ENCODE measurements at places on chromosomes 12 and 14. TPM values are rescaled to one million over a fixed set of nuclear protein-coding genes. Genes with fewer than 3 reads are reported as not detected.

DNA sequence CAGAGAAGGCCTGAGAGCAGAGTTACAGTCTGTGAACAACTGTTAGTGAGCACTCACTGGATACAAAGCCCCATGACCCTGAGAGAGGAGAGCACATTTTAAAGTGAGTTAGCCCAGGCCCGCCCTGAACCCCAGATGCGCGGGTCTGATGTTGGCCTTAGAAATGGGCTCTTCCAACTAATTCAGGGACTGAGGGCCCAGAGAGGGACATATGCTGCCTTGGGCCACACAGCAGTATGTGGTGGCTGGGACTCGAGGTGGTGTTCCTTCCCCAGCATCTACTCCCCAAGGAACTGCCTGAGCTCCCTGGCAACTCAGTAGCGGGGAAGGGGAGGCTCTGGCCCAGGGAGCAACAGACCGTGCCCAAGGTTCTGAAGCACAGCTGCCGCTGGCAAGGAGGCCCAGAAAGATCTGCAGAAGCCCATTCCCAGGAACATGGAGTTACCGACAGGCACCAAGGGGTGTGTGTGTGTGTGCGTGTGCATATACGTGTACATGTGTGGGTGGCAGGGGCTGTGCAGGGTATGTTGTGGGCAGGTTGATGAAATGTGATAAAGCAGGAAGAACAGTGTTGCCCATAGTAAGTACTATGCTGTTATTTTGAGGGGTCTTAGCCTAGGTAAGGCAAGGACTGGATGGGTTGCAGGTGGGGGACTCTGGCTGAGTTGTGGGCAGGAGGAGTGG, 40.5 kb downstream of the KRT80 start:
- no peak for DNase-seq

OR11H7 gene
- not detected for total RNA-seq

DNA sequence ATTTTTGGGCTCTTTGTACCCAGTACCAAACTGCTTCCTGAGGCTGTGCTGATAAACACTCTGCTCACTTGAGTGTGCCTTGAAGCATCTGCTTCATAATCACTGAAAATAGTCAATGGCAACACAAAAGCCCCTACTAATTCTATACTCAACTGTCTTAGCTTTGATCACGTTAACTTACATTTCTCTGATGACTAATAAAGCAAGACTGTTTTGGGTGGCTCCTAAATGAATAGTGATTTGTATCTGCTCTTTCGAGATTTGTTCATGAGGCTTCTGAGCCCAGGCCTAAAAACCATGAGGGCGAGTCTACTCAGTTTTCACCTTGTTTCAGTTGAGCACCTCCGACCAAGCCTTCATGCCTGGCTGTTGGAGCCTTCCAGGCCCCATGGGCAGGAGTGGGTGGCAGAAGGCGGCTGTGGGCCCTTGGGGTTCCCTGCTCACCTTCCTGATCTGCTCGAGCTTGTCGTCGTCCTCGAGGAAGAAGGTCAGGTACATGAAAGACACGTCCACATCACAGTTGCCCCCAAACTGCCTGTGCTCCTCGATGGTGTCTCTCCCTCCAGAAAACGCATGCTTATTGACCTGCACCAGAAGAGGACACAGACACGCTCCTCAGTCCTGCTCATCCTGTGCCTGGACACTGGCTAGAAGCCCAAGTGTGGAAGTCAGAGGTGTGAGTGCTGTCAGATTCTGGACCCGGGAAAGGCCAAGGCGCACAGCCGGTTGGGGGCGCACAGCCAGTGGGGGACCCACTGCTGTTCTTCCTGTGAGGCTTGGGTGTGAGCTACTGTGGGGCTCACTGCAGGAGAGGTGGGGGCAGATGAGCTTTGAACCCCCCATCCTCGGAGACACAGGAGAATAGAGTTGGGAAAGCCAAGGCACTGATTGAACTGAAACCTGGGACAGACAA, 13.7 kb downstream of the SLC25A47 start:
- no peak for DNase-seq

B4GALNT1 gene
- total RNA-seq: not detected

DNA sequence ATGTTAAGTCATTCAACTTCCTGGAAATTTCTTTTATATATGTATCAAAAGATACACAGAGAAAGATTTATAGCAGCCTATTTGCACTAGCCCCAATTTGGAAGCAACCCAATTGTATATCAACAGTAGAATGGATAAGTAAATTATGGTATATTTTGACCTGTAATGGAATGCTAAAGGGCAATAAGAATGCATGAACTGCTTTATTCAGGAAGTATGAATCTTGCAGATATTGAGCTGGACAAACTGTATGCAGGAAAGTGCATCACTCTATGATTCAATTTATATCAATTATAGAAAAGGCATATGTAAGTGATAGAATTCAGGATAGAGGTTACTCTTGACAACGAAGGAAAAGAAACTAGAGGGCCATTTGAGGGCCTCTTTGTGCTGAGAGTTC, 913.1 kb upstream of the FBXO33 start:
- no peak for DNase-seq

GRCh38 chr12:130041983-130042812, 120.1 kb upstream of the FZD10 start:
- DNase-seq: no peak

DNA sequence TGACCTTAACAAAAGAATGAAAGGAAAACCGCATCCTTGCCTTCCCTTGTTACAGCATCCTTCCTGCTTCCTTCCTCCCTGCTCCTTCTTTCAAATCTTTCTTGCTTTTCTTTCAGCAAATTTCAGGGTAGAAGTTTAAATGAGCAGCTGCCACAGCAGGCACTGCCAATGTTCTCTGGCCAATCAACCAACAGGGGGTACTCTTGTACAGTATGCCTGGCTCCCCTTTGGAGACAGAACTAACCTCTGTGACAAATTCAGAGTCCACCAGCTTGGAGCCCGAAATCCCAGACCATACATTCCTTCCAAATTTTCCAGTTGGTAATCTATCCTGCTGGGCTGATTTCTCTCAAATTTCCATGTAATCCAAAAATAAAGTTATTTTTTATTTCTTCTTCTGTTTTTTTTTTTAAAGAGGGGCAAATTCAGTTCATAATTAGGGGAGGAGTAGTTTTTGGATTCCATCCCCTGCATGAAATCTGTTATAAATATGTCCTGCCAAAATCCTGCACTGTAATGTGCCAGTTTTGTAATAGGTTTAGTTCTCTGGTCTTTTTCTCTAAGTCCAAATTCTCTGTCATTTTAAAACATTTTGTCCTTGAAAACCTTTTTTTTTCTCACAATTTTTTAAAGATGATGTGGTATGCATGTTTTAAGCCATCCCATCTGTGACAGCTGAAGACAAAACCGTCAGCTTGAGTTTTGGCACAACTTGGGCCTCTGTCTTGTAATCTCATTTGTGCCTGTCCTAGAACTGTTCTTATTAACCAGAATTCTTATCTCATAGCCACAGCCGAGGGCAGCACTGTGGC, 610.0 kb upstream of the LMO3 start:
- no peak for DNase-seq

GRCh38 chr14:82647088-82647810, 1113.6 kb upstream of the SEL1L start:
- DNase-seq: no peak

GRCh38 chr14:71661441-71661840, 270.8 kb upstream of the RGS6 start:
- DNase-seq: no peak

DNA sequence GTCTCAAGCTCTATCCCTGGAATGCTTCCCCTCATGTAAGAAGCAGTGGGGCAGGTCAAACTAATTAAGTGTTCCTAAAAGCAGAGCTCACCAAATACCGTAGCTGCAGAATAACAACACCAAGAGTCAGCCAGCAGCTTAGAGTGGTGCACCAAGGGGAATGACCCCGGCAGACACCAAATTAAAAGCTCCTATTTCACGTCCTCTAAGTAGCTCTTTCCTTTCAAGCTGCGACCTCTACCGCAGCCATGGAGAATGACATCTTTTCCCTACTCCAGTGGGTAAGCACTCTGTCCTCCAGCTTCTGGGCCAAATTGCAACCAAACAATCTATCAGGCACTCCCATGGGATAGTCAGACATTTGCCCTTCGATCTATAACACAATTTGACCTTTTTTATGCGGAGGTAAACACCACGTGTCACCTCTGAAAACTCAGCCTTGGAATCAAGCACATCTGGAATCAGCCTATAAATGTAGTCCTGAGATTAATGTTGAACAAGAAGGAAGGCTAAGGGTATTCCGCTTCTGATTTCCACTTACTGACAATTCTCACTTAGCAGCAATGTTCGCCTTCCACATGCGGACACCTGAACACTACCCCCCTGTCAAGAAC, 67.6 kb upstream of the CDKN3 start:
- peak; percentile 18 for DNase-seq

RTN1 gene
- not detected for total RNA-seq

- DNase-seq: peak; percentile 79
Measured at GRCh38 chr14:72518809-72519377, 375.0 kb downstream of the DPF3 start.

KRT74 gene
- total RNA-seq: not detected

GRCh38 chr12:106705971-106706370, 68.5 kb upstream of the RIC8B start:
- DNase-seq: no peak

DNA sequence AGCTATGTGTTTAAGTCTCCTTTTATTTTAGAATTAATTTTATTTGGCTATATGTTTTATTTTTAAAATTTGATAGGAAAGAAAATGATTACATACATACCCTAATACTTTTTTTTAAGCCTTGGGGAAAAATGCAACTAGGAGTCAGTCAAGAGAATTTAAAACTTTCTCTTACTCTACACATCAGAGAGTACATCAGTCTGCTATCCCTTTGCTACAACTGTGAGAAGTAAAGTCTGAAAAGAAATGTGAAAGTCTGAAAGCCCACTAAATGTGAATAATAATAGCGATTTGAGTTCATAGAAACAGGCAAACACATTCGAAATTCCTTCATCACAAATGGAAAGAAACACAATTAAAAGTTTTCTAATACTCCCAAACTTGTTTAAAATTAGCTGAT, 95.0 kb downstream of the PTPRQ start:
- no peak for DNase-seq

DNA sequence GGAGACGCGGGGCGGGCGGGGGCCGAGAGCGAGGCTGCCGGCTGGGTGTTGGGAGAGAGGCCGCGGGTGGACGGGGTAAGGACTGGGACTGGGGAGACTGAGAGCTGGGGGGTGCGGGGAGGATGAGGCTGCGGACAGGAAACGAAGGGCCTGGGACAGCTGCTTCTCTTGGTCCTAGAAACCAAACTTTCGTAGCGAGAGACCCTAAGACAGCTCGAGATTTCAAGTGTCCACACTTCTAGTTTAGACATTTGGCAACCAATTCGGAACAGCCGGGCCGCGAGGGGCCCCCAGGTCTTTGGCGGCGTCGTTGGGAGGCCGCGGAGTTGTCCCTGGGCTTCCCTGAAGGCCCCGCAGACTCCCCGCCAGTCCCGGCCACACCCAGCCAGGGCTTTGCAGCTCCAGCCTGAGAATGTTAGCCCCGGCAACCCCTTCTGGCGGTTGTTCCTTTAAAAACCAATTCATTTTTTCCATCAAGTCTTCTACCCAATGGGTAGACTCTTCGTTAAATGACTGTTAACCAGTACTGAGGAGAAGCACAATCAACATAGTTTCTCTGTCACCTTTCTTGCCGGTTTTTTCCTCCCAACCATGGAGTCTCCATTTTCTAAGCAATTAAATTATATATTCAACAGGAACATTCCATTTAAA, 11.5 kb downstream of the NKX2-1 start:
- DNase-seq: no peak

MIPOL1 gene
- total RNA-seq: 0.07 TPM

DNA sequence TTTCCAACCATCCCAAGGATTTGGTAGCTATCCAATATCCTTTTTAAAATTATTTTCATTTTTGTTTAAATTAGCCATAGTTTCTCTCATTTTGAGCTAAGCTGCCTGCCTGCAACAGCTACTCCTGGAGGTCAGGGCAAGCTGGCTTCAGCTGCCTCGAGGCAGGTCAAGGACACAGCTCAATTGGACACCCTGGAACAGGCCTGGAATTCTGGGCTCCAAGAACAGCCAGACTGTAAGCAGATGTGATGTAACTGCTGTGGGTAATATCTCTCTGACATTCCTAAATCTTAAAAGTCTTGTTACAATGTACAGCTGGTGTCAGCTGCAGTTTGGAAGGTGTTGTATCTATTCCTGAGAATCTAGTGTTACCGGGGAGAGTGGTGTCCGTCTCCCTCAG, 119.8 kb downstream of the KCNK10 start:
- DNase-seq: no peak

DNA sequence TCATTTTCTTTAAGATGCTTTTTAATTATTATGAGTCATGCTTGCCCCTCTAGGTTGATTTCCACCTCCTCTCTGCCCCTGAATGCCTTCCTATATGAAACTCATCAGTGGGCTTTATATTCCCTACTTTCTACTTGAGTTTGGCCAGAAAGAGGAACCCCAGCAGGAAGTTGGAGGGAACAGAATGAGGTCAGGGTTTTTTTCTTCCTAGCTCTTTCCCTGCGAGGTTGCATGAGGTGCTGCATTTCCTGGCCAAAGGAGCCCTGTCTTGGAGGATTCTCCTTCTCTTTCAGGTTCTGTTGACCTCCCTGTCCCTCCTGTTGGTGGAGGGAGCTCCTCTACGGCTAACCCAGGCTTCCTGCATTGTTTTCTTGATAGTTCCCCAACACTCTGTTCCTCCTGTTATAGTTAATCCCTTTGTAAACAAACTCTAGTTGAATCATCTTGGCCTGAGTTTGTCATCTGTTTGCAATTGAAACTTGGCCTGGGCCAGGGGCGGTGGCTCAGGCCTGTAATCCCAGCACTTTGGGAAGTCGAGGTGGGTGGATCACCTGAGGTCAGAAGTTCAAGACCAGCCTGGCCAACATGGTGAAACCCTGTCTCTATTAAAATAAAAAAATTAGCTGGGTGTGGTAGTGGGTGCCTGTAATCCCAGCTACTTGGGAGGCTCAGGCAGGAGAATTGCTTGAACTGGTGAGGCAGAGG, 15.3 kb upstream of the SPIC start:
- no peak for DNase-seq

- no peak for DNase-seq
Measured at GRCh38 chr12:1350934-1351240, 243.5 kb downstream of the FBXL14 start.

GRCh38 chr14:89351221-89351515, 65.9 kb downstream of the FOXN3 start:
- DNase-seq: no peak
